ENCODE measurements at places on chromosomes 2 and 18.

- DNase-seq, result no peak
These were observed 377.2 kb downstream of the CNTNAP5 start for GRCh38 chr2:124402274-124402673.

DNA sequence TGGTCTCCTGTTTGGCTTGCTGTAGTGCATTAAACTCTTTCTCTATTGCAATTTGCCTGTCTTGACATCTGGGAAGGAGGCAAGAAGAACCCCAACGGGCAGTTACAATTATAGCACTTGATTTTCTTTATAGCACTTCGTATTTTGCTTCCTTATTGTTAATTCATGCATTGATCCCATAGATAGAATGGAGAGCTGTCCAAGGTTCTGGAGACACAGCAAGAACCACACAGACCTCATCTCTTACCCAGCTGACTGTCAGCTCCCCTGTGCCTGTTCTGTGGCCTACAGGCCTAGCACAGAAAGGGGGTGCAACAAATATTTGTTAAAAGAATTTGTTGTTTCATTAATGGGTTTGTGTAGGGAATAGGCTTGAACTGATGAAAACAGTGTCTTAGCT, 194.3 kb downstream of the GALNT1 start:
- DNase-seq, result no peak

GRCh38 chr2:34909992-34910705, 1311.0 kb upstream of the FAM98A start:
- no peak for DNase-seq

DNA sequence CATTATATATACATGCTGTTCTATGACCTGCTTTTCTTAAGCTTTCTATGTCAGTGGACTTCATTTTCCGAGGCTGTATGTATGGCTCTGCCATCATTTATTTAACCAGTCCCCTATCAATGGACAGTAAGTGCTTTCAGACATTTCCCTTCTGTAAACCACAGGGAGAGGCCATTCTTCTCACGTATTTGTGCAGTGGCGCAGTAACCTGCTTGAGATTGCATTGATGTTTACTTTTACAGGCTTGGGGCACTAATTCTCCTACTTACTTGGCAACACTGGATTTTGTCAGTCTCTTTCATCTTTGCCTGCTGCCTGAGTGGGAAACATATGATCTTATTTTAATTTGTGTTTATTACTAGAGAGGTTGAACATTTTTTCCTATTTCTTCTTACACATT, 52.1 kb downstream of the BOLA3 start:
- DNase-seq, result no peak

DNA sequence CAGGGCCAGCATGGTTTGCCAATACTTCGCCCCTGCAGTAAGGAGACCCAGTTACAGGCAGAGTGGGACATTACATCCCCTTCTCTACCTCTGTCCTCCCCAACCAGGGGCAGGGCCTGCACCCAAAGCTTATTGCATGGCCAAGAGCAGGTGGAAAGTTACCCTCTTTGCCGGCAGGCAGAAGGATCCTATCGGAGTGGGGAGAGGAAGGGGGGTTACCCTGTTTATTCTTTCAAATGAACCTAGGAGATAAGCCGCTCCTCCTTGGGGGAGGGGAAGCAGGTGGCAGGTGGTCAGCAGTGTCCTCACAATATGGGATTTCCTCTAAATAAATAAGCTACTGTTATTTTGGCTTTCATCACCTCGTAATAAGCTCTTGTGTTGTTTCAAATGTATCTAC, 53.9 kb downstream of the SPATS2L start:
- no peak for DNase-seq

DNA sequence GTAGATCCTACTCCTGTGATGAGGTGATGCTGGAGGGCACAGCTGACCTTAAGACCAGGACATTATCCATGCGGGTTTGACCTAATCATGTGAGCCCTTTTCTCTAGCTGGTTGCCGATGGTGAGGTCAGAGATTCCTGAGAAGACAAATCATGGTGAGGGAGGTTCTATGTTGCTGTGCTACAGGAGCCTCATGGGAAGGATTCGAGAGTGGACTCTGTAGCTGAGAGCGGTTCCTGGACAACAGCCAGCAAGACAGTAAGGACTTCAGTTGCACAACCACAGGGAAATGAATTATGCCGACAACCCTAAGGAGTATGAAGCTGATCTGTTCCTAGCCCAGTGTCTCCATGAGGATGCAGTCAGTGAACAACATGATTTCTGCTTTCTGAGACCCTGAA, 80.4 kb downstream of the EPB41L3 start:
- no peak for DNase-seq

DNA sequence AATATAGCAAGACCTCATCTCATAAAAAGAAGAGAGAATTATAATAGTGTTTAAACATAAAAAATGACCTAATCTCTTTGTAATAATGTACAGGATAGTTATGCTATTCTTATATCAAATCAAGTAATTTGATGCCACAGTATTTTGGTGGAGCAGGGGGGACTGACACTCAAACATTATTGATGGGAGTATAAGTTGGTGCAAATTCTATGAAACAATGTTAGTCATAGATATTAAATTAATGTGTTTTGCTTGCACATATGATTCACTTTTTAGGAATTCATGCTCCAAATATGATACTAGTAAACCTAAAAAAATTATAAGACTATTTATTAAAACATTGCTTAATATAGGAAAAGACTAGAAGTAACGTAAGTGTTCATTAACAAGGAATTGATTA, 256.1 kb upstream of the SYT4 start:
- DNase-seq, result no peak

GRCh38 chr2:12948961-12949353, 232.2 kb downstream of the TRIB2 start:
- DNase-seq, result no peak

GRCh38 chr2:172280571-172281361, 146.6 kb upstream of the ITGA6 start:
- peak; percentile 27 for DNase-seq
